ENCODE measurements at places on chromosomes 5 and 9.

DNA sequence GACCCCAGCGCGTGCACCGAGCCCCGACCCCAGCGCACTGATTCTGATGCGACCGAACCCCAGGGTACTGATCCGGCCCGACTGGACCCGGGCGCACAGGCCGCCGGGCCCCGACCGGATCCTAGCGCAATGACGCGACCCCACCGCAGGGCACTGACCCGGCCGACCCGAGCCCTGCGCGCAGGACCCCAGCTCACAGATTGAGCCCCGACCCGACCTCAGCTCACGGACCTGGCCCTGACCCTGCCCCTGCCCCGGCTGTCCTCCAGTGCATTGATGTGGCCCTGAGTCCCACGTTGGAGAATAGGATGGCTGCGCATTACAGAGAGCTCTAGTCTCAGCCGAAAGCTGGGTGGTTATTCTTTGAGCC is 438 bp downstream of the TRIP13 start:
- DNase-seq = no peak

GRCh38 chr5:140072812-140073211 is 29.7 kb upstream of the NRG2 start:
- no peak for DNase-seq

DNA sequence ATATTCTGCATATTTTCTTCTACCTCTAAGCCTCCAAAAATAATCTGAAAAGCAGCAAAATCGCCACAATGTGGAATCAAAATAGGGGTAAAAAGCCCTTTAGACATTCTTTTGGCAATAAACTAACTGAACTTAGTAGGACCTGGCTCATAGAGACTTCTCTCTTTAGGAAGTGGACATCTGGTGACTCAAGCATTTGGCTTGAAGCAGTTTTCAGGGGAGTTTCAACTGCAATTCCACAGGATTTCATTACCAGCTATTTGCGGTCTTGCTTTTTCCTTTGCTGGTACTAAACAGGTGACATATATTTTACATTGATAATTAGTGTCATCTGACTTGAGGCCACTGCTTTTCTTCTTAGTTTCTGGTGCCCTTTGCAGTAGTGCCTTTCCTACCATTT is 173.2 kb upstream of the FBN2 start:
- DNase-seq = no peak

DNA sequence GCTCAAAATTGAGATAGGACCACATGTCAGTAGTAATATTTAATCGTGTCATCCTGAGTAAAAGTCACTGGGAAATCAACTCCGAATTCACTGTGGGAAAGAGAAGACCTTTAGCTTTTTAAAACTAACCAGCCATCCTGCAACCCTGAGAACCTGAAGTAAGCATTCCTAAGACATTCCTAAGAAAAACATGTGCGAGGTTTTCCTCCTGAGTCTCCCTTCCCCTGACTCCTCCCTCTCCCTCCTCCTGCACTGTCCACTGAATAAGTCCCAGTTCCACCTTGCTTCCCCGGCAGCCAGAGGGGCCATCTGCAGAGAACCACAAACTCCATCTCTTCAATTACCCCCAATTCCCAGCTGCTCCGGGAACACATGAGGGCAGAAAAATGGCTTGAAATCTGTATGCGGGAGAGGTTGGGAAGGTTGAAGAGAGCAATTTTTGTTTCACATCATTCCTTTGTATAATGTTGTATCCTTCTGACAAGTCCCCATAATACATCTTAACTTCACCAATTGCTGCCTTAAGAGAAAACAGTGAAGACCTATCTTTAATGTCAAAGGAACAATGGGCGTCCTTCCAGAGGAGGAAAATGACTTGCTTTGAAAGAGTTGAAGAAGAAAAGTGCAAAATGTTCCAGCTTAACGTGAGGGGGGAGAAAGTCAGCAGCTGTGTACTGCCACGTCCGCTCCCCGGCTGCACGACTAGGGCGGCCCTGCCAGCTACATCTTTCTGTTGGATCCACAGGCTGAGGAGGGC is 186.3 kb downstream of the ZNF462 start:
- no peak for DNase-seq
